Immature natural killer cell (primary cell): ENCODE measurements at places on chromosomes 6 and 20.
A peak's percentile ranks its signal among the peaks of the same experiment; 100 is the strongest.

DNA sequence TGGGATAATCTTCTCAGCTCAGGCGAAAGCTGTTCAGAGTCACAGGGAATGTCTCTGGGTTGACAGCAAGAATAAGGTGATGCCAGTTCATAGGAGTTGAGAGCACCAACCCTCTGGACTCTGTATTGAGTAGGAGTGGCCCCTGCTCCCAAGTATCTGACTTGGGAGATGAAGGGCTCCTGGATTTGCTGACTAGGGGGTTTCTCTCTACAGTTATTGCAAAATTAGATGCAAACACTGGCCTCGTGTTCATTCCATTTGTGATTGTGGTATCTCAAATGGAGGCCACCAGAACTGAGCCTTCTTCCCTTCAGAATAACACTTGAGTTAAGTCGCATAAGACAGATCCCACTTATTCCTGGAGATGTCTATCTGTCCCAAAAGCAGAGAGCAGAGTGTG is 135.7 kb downstream of the PDE7B start:
- no peak for DNase-seq

- DNase-seq: no peak
Observed at GRCh38 chr20:40010483-40010882, 678.6 kb downstream of the MAFB start.

GRCh38 chr6:31251261-31251660 is 20.6 kb downstream of the HLA-C start:
- no peak for DNase-seq

DNA sequence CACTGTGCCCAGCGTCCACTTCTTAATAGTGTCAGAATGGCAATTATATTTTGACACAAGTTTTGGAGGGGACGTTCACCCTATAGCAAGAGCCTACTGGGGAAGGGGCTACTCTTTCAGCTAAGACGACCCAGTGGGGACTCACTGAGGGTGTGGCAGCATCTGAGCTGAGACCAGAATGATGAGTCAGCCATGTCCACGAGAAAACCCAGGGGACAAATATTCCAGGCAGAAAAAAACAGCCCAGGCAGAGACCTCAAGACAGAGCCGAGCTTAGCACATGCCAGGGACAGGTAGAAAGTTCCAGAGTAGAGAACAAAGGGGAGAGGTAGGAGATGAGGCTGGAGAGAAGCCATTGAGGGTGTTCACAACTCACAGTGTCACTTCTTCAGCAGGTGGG is 11.2 kb downstream of the CNBD2 start:
- DNase-seq: no peak

DNA sequence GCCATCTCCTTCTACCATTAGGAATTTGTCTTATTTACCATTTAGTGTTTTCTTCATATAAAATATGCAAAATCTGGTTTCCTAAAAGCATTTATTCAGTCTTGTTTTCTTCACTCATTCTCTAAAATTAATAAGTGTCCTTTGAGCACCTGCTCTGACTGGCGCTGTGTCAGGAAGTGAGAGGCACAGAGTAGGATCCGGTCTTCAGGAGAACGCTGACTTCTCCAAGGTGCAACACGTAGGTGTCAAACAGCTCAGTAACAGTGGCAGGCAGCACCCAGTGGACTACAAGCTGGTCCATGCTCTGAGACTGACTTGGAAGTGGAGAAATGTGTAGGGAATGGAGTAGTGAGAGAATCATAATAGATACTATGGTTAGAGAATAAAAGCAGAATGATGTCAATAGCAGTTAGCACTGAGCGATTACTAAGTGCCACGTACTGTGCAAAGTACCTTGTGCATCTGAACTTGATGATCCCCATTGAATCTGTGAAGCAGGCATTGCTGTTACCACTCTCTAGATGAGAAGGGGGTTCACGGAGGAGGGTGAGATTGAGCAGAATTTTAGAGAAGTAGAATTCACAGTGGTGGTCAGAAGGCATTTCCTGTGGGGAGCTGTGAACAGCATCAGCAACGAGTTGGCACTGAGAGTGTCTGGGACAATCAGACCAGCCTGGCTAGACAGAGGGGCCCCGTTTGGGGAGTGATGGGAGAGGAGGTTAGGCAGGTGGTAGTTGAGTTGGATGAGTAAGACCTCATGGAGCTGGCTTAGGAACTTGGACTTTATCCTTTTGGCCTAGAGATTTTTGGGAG is 569.8 kb downstream of the QKI start:
- DNase-seq: peak; percentile 34

- DNase-seq: no peak
Observed at GRCh38 chr6:132714160-132714559, 305 bp upstream of the VNN1 start.
